Hematopoietic multipotent progenitor cell treated with erythropoietin and hydrocortisone succinate and interleukin-3 and kit ligand, for 6 days (in vitro differentiated cells): ENCODE measurements at places on chromosomes 5 and 9.

DNA sequence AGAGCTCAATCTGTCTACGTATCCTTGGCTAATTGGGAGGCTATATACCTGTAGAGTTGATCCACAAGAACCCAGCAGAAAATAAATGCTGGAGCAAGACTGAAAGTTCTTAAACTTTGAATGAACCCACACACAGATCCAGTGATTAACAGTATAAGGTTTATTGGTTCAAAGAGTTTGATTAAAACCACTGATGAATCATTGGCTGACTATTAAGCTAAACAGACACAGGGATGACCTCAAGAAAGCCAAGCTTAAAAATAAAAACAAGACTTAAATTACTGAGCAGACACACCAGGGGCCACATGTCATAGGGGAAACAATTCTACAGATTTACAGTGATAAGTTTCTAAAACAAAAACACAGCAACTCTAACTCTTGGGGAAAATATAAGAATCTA is 163.6 kb downstream of the SPATA31D1 start:
- DNase-seq = no peak

GRCh38 chr5:148887123-148887881 is 60.9 kb downstream of the ADRB2 start:
- DNase-seq = no peak

DNA sequence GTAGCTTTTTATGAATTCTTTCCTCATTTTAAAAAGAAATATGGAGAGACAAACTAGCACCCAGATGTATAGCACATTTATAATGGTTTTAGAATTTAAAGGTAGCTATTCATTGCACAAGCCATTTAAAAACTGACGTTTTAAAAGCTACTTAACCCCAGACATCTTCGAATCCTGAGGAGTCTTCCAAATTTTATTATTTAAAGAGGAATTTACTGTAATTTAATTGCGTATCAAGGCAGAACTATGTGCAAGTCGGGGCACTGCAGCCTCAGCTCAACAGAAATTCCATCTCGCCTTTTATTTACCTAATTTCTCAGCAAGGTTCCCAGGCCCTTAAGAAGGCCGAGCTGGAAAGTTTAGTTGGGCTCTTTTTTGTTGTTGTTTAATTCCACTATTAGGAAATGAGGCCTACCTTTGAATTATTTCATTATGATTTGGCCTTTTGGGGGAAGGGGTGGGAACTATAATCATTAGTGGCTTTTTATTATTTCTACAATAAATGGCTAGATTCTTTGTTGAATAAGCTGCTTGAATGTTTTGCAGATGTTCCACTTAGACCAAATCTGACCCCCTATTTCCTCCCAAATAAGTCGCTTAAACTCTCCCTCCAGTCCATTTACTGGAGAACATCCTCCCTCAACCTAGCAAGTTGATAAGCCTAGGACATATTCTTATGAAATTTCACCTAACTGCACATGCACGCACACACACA is 20.2 kb downstream of the NR2F1 start:
- no peak for DNase-seq

DNA sequence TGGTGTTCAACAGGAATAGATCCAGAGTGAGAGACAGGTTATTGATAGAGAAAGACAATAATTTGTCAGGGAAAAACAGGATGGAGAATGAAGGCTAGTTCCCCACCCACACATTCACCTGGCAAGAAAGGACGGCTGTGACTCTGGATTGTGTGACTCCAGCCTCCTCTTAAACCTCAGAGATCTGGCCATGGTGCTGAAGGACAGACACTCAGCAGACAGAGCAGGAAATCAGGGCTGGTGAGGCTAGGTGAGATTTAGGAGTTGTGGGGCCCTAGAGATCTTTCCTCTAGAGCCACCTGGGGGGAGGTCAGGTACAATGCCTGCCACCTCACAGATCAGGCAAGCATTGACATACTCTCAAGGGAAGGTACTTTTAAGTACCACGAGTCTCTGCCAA is 15.2 kb downstream of the OR1B1 start:
- peak; percentile 26 for DNase-seq

DNA sequence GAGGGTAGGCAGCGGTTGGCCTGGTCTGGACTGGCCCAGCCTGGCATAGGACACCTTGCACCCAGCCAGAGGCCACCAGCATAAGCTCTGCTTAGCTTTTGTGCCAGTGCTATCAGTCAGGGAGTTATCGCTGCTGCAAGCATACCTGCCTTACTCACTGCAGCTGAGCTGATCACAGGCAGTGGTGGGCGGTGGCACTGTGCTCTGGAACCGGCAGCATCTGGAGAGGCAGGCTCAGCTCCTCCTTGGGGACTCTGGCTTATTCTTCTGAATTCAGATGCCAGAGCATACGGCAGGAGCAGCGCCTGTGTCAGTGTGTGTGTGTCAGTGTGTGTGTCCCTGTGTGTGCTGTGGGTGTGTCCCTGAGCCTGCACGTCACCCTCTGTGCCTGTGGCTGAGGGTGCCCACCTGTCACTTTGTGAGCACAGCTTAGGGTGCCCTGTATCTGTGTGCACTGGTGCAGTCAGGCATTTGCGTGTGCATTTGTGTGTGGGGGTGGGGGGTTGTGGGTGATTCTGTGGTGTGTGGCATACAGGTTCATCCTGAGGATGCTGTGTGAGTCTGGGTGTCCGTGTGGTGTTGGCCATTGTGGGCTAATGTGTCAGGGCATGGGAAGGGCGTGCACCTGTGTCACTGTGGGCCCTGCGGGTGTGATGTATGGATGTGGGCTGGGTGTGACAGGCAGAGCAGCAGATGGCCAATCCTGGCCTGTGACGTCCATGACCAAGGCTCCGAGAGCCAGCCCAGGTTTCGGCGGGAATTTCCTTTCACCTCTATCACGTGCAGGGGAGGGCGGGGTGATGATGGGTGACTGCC is 23.5 kb downstream of the LMX1B start:
- DNase-seq = no peak

GRCh38 chr5:60891667-60892066 is 47.6 kb upstream of the ELOVL7 start:
- DNase-seq = no peak

GRCh38 chr9:99822109-99822805 is 572 bp downstream of the NR4A3 start:
- peak; percentile 58 for DNase-seq

DNA sequence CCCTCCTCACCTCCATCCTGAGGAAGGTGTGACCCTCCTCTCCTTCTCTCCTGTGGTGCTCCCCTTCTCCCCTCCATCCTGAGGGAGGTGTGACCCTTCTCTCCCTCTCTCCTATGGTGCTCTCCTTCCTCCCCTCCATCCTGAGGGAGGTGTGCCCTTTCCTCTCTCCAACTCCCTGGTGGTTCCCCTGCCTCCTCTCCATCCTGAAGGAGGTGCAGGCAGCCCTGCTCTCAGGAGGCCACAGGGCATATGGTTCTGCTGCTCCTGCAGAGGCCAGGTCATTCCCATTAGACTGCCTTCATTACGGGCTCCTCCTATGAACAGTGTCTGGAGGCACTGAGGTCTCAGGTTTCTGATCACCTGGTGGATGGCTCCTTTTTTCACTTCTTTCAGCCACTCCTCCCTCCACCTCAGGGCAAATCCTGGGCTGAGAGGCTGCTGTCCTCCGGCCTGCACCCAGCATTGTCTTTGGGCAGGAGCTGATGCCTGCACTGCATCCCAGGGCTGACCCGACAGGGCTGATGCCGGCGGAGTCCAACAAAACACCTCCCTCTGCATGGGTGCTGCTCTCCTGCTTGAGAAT is 197.1 kb downstream of the MED10 start:
- no peak for DNase-seq

- peak; percentile 54 for DNase-seq
Observed at GRCh38 chr5:151155775-151156506, 1.6 kb downstream of the ANXA6 start.

- no peak for DNase-seq
Observed at GRCh38 chr5:52840277-52841050, 52.7 kb downstream of the ITGA1 start.

DNA sequence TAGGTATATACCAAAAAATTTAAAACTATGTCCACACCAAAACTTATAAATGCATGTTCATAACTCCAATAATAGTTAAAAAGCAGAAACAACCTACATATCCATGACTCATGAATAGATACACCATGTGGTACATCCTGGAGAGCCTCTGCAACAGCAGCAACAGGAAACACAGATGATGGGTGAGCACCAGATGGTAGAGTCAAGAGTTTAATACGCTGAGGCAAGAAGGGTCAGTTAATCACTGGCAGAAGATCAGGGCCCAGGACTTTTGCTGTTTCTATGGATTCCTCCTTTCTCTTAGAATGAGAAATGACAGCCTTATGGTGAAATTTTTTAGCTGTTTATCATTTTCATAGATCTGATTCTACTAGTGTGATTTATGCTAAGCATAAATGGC is 351.8 kb upstream of the ADAMTSL1 start:
- no peak for DNase-seq

DNA sequence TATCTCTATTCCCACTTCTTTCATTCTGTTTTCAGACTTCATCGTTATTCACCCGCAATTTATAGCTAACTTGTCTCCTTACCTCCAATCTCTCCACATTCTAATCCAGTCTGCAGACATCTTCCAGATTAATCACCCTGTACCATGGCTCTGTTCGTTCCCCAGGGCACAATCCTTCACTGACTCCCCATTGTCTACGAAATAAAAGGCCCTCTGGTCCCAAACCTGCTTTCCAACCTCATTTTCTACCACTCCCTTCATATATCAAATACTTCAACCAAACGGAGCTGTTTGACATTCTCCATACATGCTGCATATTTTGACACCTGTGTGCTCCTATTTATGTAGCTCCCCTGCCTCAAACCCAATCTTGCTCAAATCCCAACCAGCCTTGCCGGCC is 1720.6 kb upstream of the WWC1 start:
- DNase-seq = no peak

DNA sequence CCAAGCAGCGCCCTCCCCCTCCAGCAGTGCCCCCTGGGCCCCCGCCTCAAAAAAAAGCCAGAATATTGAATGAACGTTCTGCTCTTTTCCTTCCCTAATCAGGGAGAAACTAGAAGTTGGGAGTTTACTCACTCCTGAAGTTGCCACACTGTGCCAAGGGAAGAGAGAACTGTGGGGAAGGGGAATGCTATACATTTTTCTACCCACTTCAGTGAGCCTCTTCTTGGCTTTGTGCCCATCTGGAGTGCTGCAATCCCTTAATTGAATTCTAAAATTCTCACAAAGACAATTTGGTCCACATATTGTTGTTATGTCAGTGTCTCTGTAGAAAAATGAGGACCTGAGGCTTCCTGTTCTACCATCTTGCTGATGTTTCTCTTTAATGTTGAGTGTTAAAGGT is 443.7 kb downstream of the DIRAS2 start:
- DNase-seq = no peak

DNA sequence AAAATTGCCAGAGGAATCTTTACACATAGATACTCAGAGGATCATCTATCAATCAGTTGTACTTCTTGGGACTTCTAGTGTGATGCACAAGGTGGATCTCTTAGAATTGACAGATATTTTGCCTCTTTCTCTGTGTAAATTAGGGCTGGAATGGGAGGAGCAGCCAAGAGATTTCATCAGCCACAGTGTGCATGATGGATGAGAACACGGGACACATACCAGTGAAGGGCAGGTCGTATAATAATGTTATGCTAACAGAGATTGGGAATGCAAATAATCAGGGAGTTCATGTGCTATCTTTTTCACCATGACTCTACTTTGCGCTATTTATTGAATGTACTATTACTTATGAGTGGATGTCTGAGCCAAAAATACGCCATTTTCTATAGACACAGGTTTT is 43.3 kb upstream of the ISOC1 start:
- DNase-seq = no peak

GRCh38 chr5:63916786-63917185 is 45.5 kb downstream of the HTR1A start:
- no peak for DNase-seq

DNA sequence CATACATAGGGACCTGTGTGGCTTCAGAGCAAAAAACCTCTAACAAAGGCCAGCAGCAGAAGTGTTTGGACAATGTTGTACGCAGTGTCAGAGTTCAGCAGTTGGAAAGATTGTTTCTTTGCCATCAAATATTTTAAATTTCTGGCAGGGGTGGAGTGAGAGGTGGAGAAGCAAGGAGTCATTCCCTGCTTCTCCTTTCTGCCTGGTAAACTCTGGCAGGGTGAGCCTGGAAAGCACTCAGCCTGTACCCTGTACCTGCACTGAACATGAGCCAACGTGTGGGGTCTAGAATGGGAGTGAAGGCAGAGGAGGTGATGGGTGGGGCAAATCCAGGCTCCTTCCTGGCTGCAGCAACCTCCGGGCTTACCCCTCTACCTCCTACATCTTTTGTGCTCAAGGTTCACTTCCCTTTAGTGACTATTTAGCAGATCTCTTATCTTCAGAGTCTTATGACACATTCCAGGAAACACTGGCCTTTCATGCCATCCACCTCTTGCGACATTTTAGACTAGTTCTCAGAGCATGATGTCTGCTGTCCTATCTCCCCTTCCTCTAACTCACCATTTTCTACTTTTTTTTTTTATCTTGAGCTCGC is 445.0 kb upstream of the PIK3R1 start:
- DNase-seq = peak; percentile 85

DNA sequence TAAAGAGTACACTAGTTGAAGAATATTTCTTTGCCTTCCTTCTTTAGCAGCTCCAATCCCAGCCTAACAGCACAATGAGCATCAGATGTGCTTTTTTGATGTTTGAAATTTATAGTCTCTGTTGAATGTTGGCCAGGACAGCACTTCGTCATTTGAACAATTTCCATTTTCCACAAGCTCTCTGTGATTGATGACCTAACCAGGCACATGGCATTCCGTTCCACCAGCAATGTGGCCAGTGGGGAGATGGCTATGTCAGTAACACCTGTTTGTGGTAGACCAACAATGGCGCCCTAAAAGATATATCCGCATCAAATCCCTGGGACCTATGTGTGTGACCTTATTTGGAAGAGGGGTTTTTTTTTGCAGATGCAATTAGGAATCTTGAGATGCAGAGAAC is 66.8 kb downstream of the PALM2AKAP2 start:
- no peak for DNase-seq

- no peak for DNase-seq
Observed at GRCh38 chr9:123424552-123425225, 68.7 kb downstream of the CRB2 start.

GRCh38 chr9:8835291-8835690 is 1035.7 kb upstream of the DMAC1 start:
- no peak for DNase-seq

GRCh38 chr9:129023036-129023907 is 4.9 kb downstream of the SH3GLB2 start:
- peak; percentile 92 for DNase-seq

- DNase-seq = no peak
Observed at GRCh38 chr5:138918686-138919085, 43.6 kb upstream of the LRRTM2 start.

DNA sequence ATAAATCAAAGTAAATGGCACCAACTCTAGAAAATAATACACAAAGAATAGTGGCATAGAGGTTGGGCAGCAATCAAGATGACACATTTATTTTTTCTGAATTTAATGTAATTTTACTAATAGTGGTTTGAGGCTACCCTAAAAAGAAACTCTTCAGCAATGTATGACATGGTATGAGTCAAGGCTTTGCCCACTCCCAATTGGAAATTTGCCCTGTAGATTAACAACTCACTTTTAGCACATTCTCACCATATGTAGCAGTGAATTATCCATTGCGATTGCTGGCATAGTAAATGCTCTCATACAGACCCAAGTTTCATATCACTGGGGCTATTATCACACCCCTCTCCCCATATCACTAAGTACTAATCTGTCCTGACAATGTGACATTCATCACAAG is 832.1 kb upstream of the ZNF608 start:
- no peak for DNase-seq
